ENCODE measurements at places on chromosomes 6 and 20.

GRCh38 chr6:149082320-149082719, 235.2 kb upstream of the TAB2 start:
- DNase-seq: peak; percentile 78

- no peak for DNase-seq
Measured at GRCh38 chr6:125824946-125825771, 34.4 kb downstream of the NCOA7 start.

- DNase-seq: no peak
Measured at GRCh38 chr20:40536808-40537207, 152.2 kb downstream of the MAFB start.

- no peak for DNase-seq
Measured at GRCh38 chr6:69848552-69848951, 17.8 kb upstream of the COL19A1 start.

- no peak for DNase-seq
Measured at GRCh38 chr6:169849396-169849795, 98.0 kb downstream of the ERMARD start.

- DNase-seq: no peak
Measured at GRCh38 chr20:58691773-58692578, 624 bp upstream of the NPEPL1 start.

DNA sequence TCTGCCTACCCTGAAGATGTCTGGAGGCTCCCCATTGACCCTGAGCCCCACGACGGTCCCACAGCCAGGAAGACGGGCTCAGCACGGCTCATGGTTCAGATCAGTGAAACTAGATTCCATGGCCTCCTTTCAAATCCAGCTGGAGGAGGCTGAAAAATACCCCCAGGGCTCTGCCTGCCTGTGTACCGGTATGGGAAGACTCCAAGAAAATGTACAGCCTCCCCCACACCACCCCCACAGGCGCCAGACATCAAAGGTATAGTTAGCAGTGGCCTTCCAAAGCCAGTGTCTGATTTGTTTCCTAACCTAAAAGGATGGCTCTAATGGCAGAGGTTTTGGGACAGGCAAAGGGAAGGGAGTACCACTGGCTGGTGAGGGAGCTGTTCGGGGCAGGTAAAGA, 86.2 kb upstream of the SNAP25 start:
- no peak for DNase-seq

GRCh38 chr20:34531608-34532265, 15.5 kb downstream of the DYNLRB1 start:
- no peak for DNase-seq

- DNase-seq: no peak
Measured at GRCh38 chr6:38730140-38730862, 15.2 kb downstream of the DNAH8 start.

DNA sequence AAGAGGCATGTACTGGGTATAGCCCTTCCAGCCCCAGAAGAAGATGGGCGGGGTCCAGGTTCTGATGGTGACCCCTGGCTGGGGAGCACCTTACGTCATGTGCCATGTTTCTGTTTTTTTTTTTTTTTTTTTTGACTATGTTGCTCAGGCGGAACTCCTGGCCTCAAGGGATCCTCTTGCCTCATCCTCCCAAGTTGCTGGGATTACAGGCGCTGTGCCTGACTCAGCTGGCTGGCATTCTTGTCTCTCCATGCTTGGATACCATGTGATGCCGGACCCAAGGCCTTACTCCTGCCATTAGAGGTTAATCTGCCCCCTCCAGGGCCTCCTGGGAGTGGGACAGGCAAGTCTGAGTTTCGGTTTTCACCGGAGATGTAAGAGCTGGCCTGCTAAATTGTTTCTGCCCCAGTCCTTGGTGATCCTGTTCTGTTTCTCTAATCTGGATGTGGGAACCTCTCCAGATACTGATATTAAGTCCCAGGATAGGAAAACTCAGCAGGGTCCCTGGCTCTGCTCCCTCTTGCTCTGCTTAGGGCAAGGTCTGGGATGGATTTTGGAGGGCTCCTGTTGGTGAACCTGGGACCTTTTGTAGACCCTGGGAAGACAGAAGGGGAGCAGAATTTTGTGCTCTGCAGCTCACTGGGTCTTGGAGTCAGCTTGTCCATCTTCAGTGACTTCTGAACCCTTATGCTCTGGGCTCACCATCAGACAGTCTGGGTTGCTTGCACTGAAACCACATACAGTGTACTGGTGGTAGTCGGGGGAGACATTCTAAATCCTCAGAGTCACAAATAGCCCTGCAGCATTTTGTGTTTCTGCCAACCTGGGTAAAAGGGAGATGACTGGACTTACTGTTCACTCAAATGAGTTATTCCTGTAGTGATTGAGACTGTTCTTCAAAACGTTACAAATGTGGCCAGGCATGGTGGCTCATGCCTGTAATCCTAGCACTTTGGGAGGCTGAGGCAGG, 45.1 kb downstream of the PTK7 start:
- DNase-seq: no peak

GRCh38 chr6:79608334-79609224, 22.6 kb upstream of the SH3BGRL2 start:
- no peak for DNase-seq

- DNase-seq: no peak
Measured at GRCh38 chr6:167866642-167867041, 39.9 kb downstream of the AFDN start.

- DNase-seq: no peak
Measured at GRCh38 chr6:128174724-128175123, 273.9 kb upstream of the THEMIS start.

- DNase-seq: no peak
Measured at GRCh38 chr6:65461121-65461520, 245.9 kb downstream of the EYS start.

DNA sequence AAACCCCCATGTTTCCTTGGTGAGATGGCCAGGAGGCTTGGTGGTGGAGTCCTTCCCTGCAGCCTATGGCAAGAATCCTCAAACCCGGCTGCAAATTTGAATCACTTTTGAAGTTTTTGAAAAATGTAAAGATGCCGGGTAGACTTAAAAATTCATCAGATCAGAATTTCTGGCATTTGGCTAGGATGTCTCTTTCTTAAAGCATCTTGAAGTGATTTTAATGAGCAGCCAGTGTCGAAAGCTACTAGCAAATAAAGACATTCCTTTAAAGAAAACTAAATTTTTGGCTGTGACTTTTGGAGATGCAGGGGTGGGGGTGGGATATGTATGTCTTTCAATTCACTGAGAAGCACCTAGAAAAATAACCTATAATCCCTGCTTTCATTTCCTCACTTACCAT, 25.6 kb upstream of the NOX3 start:
- DNase-seq: no peak

- no peak for DNase-seq
Measured at GRCh38 chr6:168046696-168047095, 32.3 kb downstream of the FRMD1 start.

- DNase-seq: no peak
Measured at GRCh38 chr6:164826831-164827468, 482.5 kb downstream of the C6orf118 start.

DNA sequence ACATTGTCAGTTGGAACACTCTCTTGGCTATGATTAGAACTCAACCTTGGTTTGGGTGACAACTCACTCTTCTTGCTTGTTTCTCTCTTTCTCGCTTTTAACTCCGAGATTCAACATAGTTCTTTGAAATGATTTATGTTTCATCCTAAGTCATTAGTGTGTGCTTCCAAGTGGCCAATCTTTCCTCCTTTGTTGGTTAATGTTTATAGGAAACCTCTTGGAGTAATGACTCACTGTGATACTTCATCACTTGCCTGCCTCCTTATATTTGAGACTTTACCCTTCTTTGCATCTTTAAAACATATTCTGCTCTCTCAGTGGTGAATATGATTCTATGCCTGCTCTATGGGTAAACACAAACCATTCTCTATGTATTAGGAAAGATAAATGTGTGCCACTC, 279.7 kb upstream of the FLRT3 start:
- DNase-seq: no peak

DNA sequence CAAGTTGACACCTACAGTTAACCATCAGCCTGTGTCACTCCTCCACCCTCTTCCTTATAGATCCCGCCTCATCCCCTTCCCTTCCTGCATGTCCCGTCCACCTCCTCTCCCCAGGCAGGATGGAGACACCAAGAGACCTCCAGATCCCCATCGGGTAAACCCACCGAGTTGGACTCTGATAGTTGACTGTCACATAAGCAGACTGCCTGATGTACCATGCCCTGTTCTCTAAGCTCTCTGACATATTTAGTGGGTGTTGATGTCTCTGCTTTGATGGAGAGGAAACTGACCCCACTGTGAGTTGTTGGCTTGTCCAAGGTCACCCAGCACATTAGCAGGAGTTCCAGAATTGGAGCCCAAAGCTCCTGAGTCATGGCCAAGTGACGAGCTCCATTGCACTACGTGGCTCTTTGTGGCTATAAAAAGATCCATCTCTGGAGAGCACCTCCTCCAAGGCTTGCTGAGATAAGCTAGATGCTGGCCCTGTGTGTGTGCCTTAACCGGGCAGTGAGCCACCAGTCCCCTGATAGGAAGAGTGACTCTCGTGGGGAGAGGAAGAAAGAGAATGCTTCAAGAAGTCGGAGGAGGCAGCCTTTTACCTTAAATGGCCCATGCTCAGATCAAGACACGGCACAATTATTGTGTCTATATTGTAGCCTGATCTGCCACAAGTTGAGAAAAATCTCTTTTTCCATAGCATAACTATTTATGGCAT, 236.0 kb upstream of the ECI2 start:
- no peak for DNase-seq

- DNase-seq: no peak
Measured at GRCh38 chr20:10637563-10637962, 36.2 kb downstream of the JAG1 start.

GRCh38 chr6:124741341-124741740, 220.9 kb upstream of the RNF217 start:
- no peak for DNase-seq

DNA sequence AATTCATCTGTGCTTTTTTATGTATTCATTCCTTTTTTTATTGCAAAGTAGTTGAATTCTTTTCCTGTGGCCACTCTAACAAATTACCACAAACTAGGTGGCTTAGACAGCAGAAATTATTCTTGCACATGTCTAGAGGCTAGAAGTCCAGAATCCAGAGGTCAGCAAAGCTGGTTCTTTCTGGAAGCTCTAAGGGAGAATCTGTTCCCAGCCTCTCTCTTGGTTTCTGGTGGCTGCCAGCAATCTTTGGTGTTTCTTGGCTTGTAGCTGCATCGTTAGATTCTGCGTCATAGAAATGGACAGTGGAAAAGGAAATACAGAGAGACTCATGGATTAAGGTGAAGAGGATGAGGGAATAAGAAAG, 39.3 kb downstream of the GSTA2 start:
- no peak for DNase-seq

DNA sequence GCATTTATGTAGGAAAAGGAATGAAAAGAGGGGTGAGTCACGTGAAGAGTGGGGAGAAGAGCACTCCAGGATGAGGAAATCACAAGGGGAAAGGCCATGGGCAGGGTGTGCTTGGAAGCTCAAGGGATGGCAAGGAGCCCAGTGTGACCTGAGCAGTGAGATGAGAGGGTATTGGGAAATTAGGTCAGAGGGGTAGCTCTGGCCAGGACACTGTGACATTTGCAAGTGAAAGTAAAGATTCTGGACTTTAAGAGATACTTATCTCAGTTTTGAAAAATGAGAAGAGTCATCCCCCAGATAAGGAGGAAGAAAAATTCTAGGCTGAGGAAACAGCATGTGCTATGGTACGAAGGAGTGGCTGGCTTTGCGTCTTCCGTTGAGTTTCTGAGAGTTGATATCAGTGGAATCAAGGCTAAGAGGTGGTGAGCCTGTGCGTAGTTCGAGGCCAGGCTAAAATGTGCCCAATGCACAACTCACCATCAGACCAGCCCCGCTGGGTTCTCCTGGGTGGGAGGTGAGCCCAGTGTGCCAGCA, 79.9 kb downstream of the GCLC start:
- no peak for DNase-seq

DNA sequence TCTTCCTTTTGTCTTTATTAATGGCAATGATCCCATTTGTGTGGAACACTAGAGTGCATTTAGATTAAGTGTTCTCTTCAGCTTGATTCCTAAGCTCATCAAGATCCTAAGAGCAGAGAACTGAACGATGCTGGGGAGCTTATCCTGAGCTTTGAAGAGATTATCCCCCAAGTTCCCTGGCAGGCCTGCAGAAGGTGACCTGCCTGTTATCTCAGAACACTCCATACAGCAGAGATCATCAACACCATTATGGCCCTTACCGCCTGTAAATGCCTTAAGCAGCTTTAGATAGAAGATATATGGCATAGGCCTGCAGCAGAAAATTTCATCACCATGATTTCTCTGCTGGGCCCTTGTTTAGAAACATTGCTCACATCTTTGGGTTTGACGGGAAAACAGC, 779.9 kb upstream of the MAP3K7 start:
- DNase-seq: no peak

- no peak for DNase-seq
Measured at GRCh38 chr6:11552442-11552841, 14.9 kb downstream of the TMEM170B start.

DNA sequence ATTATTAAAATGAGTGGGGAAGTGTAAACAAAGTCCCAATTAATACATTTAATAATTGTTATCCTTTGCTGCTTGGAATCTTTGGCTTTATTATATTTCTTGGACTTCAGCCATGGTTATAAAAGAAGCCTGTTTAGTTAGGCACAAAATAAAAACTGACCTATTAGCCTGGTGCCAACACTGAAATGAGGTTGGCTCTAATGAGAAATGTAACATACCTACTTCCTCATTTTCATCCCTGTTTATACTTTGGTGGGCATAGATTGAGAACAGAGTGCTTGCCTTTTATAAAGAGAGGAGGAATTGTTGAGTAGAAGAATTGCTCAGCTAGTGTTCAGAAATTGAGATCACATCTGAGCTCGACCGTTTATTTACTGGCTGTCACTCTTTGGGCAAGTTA, 471.3 kb downstream of the UTRN start:
- DNase-seq: no peak

- peak; percentile 53 for DNase-seq
Measured at GRCh38 chr6:31815025-31815838, at the start of the genes HSPA1A and HSPA1L. Gene HSPA1A, plus strand, starts transcription at chr6:31815543. Its CDS starts 214 bp downstream, at chr6:31815757. Gene HSPA1L, minus strand, starts transcription at chr6:31815283. Its CDS starts 3,311 bp downstream, at chr6:31811972.

GRCh38 chr6:106966671-106967640, 7.6 kb downstream of the CD24 start:
- DNase-seq: no peak

DNA sequence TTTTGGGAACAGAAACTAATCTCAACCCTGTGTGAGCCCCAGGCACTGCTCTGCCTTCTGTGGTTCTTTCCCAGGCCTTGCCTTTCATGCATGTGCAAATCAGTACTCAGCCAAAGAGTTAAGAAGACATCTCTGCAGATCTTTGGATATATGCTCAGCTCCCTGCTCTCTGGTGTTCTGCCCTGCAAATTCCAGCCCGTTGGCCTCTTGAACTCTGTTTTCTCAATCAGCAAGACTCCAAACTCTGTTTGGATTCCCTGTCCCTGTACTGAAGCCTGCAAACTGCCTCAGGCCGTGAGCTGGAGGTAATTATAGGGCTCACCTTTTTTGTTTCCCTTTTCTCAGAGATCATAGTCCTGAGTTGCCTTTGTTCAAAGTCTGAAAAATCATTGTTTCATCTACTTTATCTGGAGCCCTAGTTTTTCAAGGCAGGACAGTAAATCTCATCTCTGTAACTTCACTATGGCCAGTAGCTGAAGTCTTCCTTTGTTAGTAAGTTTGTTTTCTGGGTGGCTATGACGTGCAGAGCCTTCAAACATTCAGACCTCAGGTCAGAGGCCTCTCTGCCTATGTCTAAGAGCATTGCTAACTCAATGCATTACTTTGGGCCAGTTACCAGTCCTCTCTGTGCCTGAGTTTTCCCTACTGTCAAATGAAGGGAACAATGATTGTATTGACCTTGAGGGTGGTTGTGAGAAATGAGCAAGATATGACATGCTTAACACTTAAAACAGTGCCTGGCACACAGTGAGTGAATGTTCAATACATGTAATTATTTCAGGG, 15.9 kb upstream of the MDFI start:
- DNase-seq: no peak

Data from stimulated activated CD8-positive, alpha-beta memory T cell treated with anti-CD3 and anti-CD28 coated beads, Interleukin-2, amount 100 ng/mL, for 1 hour (primary cell).